DMS79 treated with DMSO at 0.1 percent for 48 hours (cell line): ENCODE measurements at places on chromosomes 2 and 18.

DNA sequence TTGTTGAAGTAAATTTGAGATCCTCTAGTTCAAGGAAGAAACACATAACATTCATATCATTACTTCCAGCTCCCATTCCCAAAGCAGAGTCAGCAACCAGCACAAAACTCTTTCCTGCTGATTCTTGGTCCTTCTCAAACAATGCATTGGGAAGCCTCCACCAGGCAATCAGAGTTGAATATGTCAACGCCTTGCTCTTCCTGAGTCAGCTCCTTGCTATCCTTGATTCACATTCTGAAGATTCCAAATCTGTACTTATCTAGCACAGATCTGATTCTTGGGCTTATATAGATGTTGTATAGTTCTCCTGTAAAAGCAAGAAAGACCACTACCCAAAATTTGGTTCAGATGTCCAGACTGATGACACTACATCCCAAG lies 29.6 kb downstream of the CFAP210 start:
- DNase-seq, result no peak

GRCh38 chr2:108354136-108354535 lies 23.6 kb upstream of the SULT1C4 start:
- DNase-seq, result no peak

GRCh38 chr2:192298664-192299063 lies 103.9 kb upstream of the TMEFF2 start:
- no peak for DNase-seq

- no peak for DNase-seq
These were observed 39.5 kb upstream of the MCFD2 start for GRCh38 chr2:46954951-46955571.

GRCh38 chr2:217943446-217944321 lies 59.1 kb downstream of the TNS1 start:
- peak; percentile 44 for DNase-seq

GRCh38 chr18:65721619-65722018 lies 29.2 kb upstream of the CDH7 start:
- DNase-seq, result no peak

- no peak for DNase-seq
These were observed 57.3 kb downstream of the CCDC195 start for GRCh38 chr2:224658780-224659405.

DNA sequence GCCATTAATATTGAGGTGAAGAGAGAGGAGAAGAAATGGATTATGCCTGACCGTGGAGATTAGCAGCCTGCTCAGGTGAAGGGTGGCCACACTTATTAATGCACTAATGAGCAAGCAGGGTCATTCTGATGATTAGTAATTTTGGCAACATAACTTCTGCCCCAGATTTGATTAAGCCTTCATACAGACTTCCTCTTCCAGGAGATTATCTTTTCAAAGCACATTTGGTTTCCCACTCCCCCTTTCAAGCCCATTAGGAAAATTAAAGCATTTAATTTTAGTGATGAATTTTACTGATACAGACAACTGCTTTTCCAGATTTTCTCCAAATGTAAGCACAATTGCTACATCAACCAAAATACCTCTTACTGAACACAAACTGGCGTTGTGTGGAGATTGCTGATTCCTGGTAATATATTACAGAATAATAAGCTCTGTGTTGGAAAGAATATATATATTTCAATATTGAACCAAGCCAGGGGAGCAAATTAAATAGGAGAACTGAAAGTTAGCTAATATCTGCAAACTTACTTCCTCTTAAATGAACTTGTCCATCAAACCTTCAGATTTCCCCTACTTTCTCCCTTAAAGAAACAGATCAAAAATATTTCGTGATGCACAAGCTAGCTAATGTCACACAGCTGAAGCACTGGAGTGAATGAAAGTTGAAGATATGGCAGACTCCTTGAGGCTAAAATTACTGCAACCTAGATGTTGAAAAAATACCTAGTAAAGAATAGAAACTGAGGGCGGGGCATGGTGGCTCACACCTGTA lies 140.8 kb downstream of the FAM210A start:
- no peak for DNase-seq

GRCh38 chr2:239046822-239047221 lies 198.9 kb downstream of the TWIST2 start:
- DNase-seq, result no peak

GRCh38 chr2:227942021-227942420 lies 70.6 kb downstream of the DAW1 start:
- no peak for DNase-seq

GRCh38 chr2:101057051-101057933 lies 55.2 kb downstream of the RPL31 start:
- no peak for DNase-seq

GRCh38 chr2:20430035-20430434 lies 16.8 kb upstream of the RHOB start:
- no peak for DNase-seq

DNA sequence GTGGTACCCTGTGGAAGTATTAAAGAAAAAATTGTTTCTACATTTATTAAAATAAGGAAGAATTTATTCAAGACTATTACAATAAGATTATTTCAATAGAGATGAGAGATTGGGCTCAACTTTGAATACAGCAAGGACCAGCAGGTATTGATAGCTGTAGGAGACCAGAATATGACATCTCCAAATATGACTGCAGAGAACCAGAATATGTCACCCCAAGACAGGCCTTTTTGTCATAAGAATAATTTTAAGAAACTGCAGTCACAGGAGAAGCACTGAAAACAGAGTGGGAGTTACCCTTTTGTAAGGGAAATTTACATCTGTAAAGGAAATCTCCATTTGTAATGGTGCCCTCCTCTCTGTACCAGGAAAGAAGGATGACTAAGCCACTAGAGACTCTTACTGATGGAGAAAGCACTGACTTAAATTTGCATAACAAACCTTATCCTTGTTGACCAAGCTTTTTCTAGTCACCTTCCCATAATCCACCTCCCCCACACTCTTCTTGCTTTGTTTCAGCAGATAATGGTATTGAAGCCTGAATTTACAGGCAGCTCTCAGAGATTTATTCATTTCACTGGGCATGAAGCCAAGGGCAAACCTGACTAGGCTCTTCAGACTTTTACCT lies 145.1 kb upstream of the RMP24 start:
- peak; percentile 17 for DNase-seq

GRCh38 chr2:30665761-30666265 lies 141.4 kb downstream of the CAPN13 start:
- DNase-seq, result no peak

DNA sequence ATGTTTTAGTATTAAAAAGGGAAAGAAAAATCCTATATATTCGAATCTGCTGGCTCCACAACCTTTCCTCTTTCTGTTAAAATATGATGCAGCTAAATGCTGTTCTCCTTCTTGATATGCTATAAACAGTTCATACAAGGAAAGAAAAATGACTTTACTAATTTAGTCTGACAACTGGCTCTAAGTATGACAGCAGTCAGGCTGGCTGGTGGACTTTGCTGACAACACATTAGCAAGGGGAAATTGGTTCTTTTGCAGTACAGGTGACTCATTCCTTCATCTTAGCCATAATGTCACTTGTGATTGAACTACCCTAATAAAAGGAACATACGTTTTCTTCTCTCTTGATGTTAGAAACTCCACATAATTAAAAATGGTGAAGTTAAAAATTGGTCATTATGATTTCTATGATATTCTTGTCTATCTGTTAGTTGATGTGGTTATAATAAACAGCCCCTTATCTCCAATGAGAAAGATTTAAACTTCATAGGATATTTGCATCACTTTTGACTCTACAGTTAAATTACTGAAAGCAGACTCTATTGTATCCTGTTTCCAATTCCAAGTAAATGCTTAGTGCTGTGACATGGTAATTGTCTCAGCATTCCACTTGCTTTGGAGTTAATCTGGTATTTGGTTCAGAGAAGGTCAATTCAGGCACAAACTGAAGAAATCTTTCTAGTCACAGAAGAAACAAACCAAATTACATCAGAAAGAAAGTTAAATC lies 315.3 kb upstream of the GULP1 start:
- DNase-seq, result no peak

DNA sequence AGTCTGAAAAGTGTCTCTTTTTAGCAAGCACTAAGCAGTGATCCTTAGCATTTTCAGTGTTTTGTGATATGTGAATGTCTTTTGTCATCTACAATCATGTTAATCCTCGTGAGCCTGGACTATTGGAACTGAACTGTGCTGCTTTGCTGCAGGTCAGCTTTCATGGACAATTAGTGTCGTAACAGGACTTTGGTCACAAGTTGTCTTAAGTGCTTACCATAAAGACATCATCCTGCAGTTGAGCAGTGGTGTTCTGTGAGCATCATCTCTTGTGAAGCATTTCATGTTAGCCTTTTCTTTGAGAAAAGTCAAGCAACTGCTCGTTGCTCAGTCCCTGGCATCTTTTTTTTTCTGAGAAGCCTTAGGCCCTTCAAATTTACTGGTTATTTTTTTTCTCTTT lies 135.9 kb downstream of the ZNF407 start:
- DNase-seq, result no peak

DNA sequence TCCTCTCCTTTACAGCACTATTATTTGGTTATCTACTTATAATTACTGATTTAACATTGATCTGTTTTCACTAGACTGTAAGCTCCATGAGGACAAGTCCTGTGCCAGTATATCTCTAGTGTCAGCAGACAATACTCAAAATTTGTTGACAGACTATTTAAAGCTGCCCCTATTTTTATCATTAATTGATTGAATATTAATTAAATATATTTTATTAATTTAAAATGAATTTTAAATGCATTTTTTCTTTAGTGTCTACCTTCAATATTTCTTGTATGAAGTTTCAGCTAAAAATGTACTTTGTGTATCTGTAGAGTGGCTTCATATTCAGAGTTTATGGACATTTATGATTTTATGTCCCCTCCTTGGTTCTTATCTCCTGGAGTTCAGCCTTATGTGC lies 26.4 kb upstream of the FHOD3 start:
- DNase-seq, result no peak

DNA sequence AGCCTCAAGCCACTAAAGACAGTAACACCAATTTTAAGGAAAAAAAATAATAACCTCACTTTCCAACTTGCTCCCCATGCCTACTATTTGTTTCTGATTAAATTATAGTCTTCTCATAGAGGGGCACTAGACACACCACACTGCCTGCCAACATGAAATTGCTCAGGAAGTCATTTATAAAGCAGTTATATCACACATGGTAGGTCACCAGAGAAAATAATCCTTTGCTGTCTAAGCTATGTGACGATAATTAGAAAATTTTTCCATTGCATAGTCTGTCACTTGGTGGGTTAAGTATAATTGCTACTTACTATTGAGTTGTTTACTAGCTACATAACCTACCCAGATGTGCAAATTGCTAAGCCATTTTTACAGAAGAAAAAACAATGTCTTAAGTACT lies 85.2 kb downstream of the INO80D start:
- DNase-seq, result no peak

- no peak for DNase-seq
These were observed 324.0 kb upstream of the REG3G start for GRCh38 chr2:78701546-78701945.

- DNase-seq, result no peak
These were observed 8.4 kb downstream of the HOXD3 start for GRCh38 chr2:176165370-176166050.

DNA sequence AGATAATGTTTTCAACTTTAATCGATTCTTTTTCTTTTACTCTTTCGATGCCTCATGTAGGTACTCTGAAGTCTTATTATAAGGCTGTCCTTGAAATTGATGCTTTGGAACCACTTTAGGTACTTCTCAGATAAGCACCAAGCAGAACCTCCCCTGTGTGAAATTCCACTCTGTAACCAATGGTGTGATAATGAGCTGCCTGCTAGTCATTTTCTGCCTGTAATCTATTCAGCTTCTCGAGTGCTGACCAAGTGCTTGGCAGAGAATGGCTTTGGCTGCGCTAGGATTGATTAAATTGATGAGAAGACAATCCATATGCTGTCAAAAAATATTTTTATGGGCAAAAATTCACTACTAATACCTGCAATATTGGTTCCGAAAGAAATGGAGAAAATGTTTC lies 132.1 kb upstream of the STON1 start:
- DNase-seq, result peak; percentile 91

- peak; percentile 80 for DNase-seq
These were observed 55.5 kb downstream of the CRACDL start for GRCh38 chr2:98880266-98881152.

- no peak for DNase-seq
These were observed 56.3 kb upstream of the ZDBF2 start for GRCh38 chr2:206218156-206218555.

- DNase-seq, result no peak
These were observed 13.3 kb upstream of the SP3 start for GRCh38 chr2:173978447-173978846.

DNA sequence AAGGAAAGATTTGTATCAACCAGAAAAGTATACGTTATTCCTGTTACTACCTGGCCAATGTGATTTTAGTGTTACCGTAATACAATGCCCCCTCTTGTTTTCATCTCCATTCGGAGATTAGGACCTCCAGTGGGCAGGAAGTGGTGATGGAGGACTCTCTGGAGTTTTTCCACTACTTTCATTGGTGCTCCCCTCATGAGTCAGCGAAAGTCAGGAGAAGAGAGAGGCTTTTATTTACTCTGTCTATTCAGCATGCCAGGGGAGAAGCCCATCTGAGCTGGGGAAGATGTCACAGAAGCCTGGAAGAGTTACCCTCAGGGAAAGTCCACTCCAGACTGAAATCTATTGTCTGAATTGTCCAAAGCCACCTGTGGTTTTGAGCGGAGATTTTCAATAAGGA lies 88.2 kb upstream of the THUMPD2 start:
- DNase-seq, result no peak

DNA sequence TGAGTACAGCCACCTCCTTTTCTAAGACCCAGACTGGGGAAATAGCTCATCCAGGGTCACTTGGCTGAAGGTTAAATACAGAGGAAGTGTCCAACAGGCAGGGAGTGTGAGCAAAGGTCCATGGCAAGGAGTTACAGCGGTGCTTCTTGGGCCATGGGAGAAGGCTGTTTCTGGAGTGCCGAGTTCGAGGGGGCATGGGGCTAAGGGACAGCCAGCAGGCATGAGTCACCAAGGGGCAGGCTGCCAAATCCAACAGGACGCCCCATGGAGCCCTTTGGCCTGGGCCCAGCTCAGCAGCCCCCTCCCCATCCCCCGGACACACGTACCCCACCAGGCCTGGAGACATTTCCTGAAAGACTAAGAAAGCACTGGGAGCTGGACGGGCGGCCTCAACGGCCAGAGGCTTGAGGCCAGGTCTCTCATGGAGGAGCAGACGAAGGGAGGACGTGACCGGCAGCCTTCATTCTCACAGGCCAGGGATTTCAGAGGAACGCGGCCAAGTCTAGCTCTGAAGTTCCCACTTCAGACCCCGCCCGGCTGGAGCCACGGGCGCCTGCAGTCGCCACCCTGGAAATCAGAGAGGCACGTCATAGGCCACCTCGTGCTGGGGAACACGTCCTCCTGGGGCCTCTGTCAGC lies 160.4 kb downstream of the SMAD7 start:
- peak; percentile 95 for DNase-seq

- DNase-seq, result no peak
These were observed 95.1 kb downstream of the EHBP1 start for GRCh38 chr2:62800618-62801017.

- no peak for DNase-seq
These were observed 954.1 kb downstream of the DSC3 start for GRCh38 chr18:30088238-30089015.

- no peak for DNase-seq
These were observed 149.2 kb upstream of the KLHL29 start for GRCh38 chr2:23235736-23236135.
